ENCODE measurements at places on chromosomes 12 and 14.

- no peak for DNase-seq
Measured at GRCh38 chr12:70351076-70351475, 15.0 kb upstream of the KCNMB4 start.

- peak; percentile 52 for DNase-seq
Measured at GRCh38 chr12:2169940-2170339, 117.2 kb downstream of the CACNA1C start.

GRCh38 chr14:29805415-29806123 is 122.1 kb downstream of the PRKD1 start:
- peak; percentile 64 for DNase-seq

- peak; percentile 5 for DNase-seq
Measured at GRCh38 chr14:37037636-37038387, 134.6 kb downstream of the SLC25A21 start.

DNA sequence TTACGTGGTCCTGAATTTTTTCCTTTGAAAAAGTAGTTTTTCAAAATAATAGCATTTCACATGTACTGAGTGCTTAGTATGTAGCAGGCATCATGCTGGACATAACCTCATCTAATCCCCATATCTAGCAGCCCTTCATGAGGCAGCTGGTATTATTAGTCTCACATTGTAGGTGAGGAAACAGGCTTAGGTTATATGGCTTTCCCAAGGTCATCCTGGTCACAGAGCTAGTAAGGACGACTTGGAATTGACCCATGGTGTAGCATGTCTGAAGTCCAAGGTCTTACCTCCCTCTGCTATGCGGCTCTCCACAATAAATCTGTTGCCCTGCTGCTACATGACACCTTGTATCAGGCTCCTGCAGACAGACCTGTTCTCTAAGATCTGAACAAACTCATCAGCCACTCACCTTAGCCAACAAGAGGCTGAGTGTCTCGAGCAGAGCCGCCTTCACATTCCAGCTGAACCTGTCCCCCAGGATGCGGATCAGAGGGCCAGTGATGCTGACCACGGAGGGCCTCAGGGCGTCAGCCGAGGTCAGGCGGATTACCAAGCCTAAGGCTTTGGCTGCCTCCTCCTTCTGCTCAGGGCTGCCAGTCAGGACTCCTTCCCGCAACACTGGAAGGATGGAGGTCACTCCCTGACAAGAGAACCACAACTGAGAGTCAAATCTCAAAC is 19.7 kb upstream of the RAB35 start:
- DNase-seq: no peak

GRCh38 chr12:14664434-14665023 is 31.9 kb downstream of the GUCY2C start:
- DNase-seq: peak; percentile 30

- no peak for DNase-seq
Measured at GRCh38 chr14:105709281-105710118, 183.1 kb downstream of the TMEM121 start.

GRCh38 chr12:52949413-52950331 is 754 bp downstream of the KRT18 start:
- no peak for DNase-seq

DNA sequence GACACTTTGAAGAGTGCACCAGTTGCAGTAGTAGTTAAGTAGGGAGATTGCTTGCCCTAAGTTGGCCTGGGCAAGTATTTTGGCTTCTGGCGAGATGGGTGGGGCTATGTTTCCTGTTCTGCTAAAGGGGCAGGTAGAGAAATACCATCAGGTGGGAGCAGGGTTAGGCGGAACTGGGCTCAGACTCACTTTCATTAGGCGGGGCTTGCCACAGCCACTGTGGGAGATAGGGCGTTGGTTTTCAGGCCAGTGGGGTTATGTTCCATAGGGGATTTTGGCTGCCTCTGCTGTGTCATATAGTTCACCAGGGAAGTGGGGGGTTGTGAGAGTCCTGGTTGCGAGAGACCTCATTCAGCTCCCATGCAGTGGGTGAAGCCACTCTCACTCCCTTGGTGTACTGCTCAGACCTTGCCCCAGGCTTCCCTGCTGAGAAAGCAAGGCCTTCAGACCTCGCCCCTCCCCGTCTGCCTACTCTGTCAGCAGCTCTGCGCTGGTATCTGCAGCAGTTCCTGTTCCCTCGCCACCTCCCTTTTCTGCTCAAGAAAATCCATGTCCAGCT is 43.3 kb downstream of the AEBP2 start:
- DNase-seq: no peak

DNA sequence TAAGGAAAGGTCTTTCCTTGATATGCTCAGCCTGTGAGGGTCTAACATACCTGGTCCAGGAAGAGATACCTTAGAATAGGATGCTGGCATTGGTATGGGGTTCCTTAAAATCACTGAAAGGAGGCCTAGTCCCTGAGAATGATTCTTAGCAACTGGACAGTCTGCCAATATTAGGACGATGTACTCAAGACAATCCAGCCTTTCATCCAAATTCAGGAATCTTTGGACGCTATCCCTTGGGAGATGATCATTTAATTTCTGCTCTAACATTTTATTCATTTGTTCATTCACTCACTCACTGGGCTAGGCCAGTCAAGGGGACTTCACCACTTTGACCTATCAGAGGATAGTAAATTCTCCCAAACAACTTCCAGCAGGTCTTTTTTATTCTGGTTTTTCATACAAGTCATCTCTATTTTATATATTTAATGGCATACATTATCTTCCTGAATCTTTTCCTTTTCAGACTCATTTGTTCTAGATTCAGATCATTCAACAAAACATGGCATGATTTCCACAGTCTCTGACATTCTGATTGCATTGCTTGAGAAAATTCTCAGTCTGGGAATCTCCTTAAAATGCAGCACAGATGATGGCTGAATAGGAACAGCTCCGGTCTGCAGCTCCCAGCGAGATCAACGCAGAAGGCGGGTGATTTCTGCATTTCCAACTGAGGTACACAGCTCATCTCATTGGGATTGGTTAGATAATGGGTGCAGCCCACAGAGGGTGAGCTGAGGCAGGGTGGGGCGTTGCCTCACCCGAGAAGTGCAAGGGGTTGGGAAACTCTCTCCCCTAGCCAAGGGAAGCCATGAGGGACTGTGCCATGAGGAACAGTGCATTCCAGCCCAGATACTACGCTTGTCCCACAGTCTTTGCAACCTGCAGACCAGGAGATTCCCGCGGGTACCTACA is 118.0 kb upstream of the PRICKLE1 start:
- DNase-seq: no peak

DNA sequence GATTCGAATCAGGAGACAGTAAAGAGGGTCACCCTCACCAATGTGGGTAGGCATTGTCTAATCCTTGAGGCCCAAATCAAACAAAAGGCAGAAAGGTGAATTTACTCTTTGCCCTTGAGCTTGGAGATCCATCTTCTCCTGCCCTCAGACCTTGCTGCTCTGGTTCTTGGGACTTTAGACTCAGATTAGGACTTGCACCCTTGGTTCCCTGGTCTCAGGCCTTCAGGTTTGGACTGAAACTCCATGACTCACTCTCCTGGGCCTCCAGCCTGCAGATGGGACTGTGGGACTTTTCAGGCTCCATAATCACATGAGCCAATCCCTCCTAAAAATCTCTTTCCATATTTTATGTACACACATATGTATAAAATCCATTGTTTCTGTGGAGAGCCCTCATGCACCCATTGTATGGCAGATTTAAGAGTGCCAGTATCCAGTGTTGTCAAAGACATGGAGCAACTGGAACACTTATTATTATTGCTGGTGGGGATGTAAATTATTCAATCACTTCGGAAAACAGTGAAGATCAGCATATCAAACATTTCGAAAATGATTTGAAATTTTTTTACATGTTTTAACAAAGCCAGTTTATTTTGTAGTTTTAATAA is 48.7 kb downstream of the EID3 start:
- DNase-seq: no peak

GRCh38 chr12:1972260-1972659 is 32.0 kb downstream of the DCP1B start:
- peak; percentile 32 for DNase-seq

DNA sequence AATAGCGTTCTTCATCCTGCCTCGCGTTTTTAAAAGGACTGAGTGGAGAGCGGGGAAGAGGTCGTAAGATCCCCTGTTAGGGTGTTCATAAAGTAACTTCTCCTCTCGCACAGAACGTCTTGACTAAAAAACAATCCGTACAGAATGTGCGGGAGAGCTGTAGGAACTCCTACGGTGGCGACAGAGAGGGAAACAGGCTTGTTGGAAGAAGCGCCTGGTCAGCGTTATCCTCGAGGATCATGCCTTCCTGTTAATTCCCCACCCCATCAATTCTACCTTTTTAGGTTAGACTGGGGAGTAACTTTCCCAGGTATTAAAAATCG is 399 bp upstream of the WASHC4 start:
- peak; percentile 47 for DNase-seq

DNA sequence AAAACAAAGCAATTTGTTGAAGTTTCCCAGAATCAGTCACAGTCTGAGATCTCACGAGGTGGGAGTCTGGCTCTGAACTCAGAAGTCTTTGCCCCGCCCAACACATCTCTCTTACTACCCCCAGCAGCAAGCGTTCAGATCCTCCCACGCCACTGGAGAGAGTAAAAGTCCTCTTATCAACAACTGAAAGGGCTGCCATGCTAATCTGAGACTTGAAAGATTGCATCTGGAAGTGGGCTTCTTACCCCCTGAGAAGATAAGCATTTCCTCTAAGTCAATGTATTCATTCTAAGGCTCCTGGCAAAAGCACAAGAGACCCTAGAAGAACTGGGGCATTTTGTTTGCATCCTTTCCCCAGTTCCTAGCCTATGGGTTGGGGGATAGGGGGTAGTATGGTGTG is 34.1 kb upstream of the STON2 start:
- no peak for DNase-seq

- peak; percentile 31 for DNase-seq
Measured at GRCh38 chr14:59428581-59429012, 36.6 kb downstream of the GPR135 start.

- no peak for DNase-seq
Measured at GRCh38 chr12:87836190-87836589, 193.0 kb downstream of the C12orf50 start.

GRCh38 chr12:30880061-30880460 is 46.5 kb upstream of the TSPAN11 start:
- no peak for DNase-seq

DNA sequence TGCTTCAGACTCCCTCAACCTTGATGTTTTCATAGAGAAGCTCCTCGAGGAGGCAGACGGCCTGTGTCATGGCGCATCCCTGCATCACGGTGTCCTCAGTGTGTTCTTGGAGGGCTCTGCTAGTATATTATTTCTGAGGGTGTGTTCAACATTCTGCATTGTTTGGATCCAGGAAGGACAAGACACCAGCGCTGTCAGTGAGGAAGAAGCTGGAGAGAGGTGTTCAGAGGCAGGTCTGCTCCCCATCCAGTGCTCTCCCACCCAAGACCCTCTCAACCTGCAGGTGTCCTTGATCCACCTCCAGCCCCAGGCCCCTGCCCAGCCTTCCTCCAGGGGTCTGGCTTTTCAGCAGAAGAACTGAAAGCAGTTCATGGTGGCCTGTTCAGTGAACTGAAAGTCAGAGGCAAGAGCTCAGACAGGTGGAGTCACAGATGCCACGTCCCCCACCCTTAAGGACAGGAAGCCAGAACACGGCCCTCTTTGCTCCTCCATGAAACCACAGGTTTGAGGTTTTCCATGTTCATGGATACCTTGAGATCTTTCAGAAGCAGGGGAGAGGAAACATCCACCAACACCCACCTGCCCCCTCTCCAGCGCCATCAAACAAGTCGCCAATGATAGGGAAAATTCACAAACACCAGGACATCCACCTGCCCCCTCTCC is 37.4 kb downstream of the DIO3 start:
- no peak for DNase-seq

GRCh38 chr14:72616811-72617210 is 277.1 kb downstream of the DPF3 start:
- DNase-seq: no peak

GRCh38 chr14:89228921-89229639 is 188.0 kb downstream of the FOXN3 start:
- DNase-seq: no peak

DNA sequence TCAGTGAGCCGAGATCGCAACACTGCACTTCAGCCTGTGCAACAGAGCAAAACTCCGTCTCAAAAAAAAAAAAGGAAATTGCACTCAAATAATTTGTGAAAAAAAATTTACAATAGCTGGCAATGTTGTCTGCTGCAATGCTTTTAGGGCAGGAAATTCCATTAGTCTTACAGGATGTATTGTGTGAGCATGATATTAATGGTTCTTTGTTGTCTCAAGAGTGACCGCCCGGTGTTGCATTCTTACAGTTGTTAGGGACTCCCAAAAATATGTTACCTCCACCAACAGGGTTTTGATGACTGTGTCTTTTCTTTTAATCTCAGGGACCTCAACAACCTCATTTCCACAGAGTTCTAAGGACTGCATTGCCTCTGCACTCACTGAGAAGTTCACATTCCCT is 44.8 kb downstream of the PZP start:
- no peak for DNase-seq

DNA sequence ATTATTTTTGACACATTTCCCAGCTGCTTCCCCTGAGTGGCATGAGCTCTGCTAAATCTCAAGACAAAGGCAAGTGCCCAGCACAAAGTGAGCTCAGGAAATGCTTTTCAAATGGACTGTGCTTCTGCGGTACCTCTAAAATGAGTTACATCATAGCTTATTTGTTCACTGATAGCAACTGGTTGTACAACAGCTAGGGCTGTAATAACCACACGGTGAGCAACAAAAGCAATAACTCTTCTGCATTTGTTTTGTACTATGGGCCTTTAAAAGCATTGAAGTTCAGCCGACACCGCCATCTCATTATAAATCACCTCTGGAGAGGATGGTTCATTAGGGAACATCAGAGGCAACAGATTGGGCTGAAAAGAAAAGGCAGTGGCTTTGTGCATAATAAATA is 475.0 kb downstream of the GLT1D1 start:
- no peak for DNase-seq

- no peak for DNase-seq
Measured at GRCh38 chr12:94875525-94875924, 128.0 kb downstream of the NDUFA12 start.

GRCh38 chr12:11777962-11778361 is 128.5 kb downstream of the ETV6 start:
- no peak for DNase-seq

GRCh38 chr12:84637926-84638325 is 274.7 kb downstream of the SLC6A15 start:
- peak; percentile 7 for DNase-seq

- DNase-seq: no peak
Measured at GRCh38 chr14:100557658-100558057, 29.6 kb downstream of the BEGAIN start.

DNA sequence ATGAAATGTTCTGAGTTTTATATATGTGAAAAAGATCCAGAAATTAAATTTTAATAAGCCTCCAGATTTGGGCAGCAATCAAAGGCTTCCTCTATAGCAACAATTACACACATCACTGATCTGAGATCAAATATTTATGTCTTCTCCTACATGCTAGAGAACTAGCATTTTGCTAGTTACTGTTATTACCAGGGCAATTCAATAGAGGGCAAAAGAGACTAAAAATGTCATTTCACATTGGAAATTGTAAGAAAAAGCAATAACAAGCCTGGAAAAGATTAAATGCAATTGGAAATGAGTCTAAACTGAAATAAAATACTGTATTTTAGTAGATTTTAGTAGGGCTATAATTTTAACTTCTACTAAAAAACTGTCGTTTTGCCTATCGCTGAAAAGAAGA is 32.6 kb upstream of the ANO6 start:
- peak; percentile 45 for DNase-seq
